T-cell (primary cell): ENCODE measurements at places on chromosomes 12 and 14. TPM values are rescaled to one million over a fixed set of nuclear protein-coding genes. Genes with fewer than 3 reads are reported as not detected.

DNA sequence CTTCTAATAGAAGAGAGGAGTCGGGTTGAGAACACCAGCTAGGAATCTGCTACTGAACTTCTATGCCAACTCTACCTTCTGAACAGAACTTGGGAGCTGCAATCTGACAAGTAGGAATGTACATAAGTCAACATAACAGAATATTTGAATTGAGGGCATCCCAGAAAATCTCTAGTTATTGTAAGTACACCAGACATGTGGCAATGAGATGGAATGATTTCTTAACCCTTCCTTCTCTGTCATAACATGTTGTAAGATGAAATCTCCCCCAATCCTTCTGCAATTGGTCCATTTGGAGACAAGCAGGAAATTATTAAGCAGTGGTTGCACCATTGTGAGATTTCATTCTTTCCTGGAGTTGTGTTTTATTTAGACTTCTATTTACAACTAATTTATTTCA is 68.7 kb upstream of the TMPO start:
- no peak for DNase-seq

DNA sequence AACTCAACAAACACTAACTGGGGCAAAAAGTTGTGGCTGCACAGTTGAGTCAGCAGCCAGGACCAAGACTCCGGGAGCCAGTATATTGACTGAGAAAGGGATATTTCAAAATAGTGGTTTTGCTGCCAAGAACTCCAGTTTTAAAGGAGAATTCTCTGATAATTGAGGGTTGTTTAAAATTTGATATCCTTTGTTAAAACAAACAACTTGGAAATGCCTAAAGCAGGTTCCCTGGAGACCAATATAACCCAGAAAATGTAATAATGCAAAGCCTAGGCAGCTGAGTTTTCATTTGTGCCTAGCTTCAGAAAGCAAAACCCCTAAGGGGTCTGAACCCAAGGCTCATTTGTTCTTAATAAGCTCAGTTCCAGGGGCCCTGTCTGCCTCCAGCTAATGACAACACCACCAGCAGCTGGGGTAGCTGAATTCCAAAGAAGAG is 311.7 kb upstream of the CCDC196 start:
- no peak for DNase-seq

GRCh38 chr12:74614426-74614825 is 76.8 kb downstream of the ATXN7L3B start:
- DNase-seq = no peak

GRCh38 chr12:95984682-95985081 is 11.5 kb downstream of the HAL start:
- no peak for DNase-seq

The C12orf54 gene
- total RNA-seq = not detected

The NR1H4 gene
- total RNA-seq = not detected

The GPR135 gene
- 2.4 TPM for total RNA-seq

The GNPTAB gene
- total RNA-seq = 57.9 TPM
